ENCODE measurements at places on chromosomes 6 and 20.

DNA sequence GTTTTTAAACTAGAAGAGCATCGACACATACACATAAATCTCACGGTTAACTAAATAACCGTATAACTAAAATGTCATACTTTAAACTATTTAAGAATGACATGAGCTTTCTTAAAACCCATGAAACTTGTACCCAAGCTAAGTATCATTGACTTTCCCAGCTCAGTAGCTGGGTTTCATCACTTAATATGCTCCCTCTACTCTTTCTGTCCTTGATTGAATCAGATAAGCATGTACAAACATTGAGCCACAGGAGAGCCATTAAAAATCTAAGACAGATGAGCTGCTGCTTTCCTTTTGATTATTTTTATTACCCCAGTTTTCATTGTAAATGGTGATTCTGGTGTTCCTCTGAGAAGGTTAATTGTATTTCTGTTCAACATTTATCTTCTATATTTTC is 115.8 kb downstream of the FOXO3 start:
- no peak for DNase-seq

DNA sequence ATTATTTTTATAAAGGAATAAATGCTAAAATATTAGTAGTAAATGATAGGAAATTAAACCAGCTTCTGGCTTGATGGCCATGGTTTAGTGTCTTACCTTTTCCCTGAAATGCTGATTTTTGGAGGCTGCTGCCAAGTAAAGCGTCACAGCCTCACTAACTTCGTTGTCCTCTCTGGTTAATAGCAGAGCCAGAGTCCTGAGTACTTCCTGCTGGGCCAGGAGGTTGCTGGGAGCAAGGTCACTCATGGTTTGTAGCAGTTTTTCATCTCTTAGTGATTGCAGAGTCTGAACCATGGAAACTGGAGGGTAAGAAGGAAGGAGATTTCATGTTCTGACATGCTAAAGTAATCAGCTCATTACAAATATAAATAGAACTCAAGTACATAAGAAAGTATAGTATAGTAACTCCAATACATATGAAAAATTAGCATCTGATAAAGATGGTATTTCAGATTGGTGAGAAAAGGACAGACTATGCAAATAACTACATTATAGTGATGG is 26.5 kb upstream of the ARMH2 start:
- DNase-seq, result no peak

GRCh38 chr6:128310451-128310850 is 209.9 kb downstream of the PTPRK start:
- no peak for DNase-seq

GRCh38 chr6:68038815-68039408 is 596.2 kb upstream of the ADGRB3 start:
- DNase-seq, result no peak

DNA sequence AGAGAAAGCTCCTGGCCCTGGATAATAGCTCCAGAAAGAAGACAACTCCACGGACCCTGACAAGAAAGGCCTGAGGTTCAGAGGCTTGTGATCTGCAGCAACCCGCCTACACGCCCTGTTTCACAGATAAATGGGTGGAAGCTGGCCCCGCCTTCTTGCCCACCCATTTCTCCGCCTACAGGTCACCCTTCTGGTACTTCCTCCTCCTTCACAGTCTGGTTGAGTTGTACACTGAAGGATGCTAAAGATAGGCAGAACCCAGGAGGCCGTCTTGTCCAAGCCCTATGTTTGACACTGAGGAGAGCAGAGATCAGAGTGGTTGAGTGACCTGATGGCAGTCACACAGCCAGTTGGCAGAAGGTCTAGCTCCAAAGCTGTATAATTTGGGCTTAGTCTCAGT is 34.2 kb upstream of the MDGA1 start:
- DNase-seq, result no peak

GRCh38 chr6:151292974-151293687 is 53.4 kb downstream of the AKAP12 start:
- DNase-seq, result no peak

DNA sequence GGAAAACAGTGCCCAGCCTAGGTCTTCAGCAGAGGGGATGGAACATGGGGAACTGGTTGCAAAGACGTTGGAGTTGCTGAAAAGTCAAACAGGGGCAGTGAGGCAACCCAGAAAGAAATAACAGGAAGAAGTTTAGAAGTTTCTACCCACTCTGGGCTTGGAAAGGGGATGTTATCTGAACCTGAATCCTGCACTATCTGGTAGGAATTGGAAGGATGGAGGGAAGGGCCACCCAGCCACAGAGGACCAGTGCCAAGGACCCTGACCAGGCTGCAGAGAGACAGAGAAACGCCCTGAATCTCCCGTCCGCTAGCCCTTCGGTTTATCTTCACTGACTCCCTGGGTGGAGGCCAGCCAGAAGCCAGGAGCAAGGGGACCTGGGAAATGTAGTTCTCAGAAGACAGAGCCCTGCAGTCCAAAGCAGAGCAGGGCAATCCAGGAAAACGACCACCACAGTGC is 217.3 kb upstream of the RREB1 start:
- peak; percentile 25 for DNase-seq

GRCh38 chr6:122376246-122376645 is 23.2 kb upstream of the HSF2 start:
- DNase-seq, result no peak

DNA sequence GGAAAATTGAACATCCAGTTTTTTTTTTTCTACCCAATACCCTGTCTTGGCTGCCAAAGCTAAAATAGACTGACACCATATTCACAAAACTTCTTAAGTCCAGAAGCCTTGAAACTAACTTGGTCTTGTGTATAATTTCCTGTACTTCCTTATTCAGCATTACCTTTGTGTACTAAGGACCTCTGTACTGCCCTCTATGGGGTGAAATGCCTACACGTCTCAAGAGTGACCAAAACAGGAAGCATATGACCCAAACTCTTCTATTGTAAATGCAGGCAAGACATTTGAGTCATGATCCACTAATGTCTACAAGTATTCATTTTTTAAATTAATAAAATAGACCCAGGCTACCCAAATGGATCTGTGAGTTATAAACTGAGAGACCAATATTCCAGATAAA is 50.4 kb downstream of the HMGCLL1 start:
- DNase-seq, result no peak

GRCh38 chr6:54874349-54875048 is 27.9 kb downstream of the FAM83B start:
- no peak for DNase-seq

- DNase-seq, result no peak
Observed at GRCh38 chr20:44393608-44394451, 38.3 kb downstream of the HNF4A start.

GRCh38 chr20:25281541-25281991 is 33.7 kb downstream of the PYGB start:
- DNase-seq, result no peak

GRCh38 chr20:36248836-36249235 is 12.6 kb downstream of the AAR2 start:
- no peak for DNase-seq

DNA sequence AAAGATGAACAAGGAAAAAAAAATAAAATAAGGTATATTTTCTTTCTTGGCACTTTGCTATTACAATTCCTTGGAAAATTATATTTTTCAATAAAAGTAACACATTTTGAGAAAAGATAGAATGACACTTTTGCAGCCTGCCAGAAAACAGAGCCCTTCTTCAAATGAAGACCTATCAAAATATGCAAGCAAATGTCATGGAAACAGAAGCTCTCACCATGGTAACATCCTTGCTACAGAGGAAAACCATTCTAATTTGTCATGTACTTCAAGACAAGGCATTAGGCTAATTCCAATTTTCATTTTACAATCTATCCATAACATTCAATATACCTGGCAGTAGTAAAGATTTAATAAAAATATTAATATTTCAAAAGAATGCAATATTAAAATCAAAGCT is 177.9 kb downstream of the RNGTT start:
- DNase-seq, result no peak

DNA sequence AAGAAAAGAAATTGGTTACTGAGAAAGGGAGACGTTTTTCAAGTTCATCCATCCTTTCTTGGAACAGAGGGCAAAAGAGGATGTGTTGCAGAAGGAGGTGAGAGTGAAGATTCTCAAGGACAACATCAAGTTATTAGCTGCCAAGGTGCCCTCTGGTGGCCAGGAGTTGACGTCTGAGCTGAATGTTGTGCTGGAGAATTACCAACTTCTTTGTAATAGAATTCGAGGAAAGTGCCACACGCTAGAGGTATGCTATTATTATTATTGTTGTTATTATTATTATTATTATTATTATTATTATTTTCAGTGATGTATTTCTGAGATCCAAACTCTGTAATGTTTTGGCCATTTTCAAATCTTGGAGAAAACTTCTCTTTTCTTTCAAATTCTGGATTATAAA is 197.0 kb downstream of the UTRN start:
- peak; percentile 8 for DNase-seq

DNA sequence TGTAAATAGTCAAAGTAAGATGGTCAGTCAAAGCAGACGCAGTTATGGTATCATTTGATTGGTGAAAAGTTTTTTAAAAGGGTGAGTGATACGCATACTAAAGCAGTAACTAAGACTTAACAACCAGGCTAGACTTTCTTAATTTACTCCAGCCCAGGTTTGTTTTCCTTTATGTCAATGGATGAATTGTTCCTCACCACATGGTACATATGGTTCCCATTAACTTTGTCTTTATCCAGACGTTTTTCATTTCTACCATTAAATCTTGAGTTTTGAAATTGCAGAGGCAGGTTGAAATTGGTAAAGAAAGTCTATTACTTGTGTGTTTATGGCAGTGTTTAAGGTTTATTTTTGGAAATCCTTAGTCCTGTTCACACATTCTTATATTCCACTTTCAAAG is 98.5 kb upstream of the SCGN start:
- no peak for DNase-seq

DNA sequence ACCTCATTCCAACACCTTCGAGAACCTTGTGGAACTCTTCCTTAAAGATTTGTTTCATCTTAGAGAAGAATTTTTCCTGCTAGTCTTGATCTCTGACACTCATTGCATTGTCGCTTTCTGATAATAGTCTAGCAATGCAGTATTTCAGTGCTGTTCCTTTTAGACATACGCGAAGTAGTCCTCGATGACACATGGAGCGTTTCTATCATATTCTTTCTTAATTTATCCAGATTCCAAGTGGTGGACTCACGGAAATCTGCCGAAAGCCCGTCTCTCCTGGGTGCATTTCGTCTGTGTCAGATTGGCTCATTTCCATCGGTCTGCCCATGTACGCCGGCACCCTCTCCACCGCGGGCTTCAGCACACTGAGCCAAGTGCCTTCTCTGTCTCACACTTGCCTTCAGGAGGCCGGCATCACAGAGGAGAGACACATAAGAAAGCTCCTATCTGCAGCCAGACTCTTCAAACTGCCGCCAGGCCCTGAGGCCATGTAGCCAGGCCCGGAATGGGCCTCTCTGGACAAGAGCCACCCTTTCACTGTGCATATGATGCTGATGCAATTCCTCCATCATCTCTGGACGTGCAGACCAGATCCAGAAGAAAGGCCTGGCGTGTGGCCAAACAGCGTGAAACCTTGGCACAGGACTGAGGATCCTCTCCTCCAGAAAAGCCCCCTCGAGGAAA is 198.6 kb upstream of the UST start:
- DNase-seq, result no peak

- peak; percentile 59 for DNase-seq
Observed at GRCh38 chr20:52103913-52104545, 87.5 kb downstream of the ZFP64 start.

- DNase-seq, result no peak
Observed at GRCh38 chr20:9551808-9552550, 37.6 kb downstream of the LAMP5 start.

- DNase-seq, result no peak
Observed at GRCh38 chr6:123276546-123276980, 280.5 kb downstream of the CLVS2 start.

- no peak for DNase-seq
Observed at GRCh38 chr6:158554611-158555361, 5.1 kb upstream of the TMEM181 start.

DNA sequence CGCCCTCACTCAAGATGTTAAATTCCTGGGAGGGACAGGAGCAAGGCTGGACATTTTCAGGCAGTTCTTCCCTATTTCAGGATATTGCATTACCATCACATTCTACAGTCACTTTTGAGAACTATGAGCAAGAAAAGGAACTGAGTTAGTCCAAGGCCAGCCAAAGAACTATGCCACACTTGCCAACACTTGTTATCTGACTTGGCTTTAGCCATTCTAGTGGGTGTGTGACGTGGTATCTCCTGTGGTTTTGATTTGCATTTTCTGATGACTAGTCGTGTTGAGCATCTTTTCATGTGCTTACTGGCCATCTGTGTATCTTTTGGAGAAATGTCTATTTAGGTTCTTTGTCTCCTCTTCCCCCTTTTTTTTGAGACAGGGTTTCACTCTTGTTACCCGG is 12.0 kb downstream of the XRN2 start:
- DNase-seq, result no peak

DNA sequence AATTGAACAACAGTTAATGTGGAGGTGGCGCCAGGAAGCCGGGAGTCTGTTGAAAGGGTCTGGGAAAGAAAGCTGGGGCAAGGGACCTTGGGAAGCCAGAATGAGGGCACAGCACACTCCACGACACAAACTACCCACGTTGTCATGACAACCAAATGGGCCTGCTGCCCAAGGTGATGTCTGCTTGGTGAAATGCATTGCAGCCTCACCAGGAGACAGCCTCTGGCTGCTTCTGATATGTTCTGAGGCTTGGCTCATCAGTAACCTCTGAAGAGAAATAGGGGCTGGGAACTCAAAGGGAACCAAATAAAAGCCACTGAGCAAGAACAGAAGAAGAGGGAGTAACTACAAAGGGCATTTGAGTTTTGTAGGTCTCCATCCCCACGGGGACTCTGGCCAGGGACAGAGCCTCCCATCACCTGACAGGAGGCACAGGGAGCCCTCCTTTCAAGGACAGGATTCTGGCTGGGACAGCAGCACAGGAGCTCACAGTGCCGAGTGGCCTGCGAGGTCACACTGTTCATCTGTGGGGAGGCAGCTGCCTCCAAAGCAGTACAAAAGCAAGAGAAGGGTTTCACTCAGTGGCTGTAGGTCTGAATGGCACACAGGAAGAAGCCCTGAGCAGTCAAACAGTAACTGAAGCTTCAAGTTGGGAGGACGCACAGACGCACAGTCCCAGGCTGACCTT is 44.6 kb upstream of the KCNK16 start:
- no peak for DNase-seq

DNA sequence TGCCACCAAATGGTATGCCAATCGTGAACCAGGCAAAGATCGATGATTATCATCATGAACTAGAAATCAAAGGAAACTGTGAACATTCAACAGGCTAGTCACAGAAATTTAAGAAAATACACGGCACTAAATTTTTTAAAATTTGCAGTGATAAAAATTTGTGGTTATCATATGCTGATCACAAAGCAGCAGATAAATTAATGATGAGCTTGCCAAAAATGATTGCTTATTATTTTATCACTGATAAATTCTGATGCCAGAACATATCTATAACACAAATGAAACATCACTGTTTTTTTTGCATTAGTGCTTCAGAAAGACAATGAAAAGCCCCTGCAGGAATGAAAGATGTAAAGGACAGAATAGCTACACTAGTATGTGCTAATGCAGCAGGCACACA is 1413.2 kb upstream of the MAP3K7 start:
- DNase-seq, result no peak

GRCh38 chr6:34205916-34206315 is 30.8 kb upstream of the HMGA1 start:
- DNase-seq, result no peak

GRCh38 chr6:74568861-74569260 is 637.0 kb downstream of the COL12A1 start:
- DNase-seq, result no peak

GRCh38 chr20:20566516-20566915 is 145.9 kb downstream of the RALGAPA2 start:
- no peak for DNase-seq

GRCh38 chr6:157527471-157527907 is 146.5 kb downstream of the ZDHHC14 start:
- DNase-seq, result no peak

- DNase-seq, result no peak
Observed at GRCh38 chr6:39980839-39981580, 46.7 kb upstream of the MOCS1 start.
